HS-27A (cell line): ENCODE measurements at places on chromosomes 4 and X.

- DNase-seq = no peak
These were observed 91.7 kb downstream of the SMIM20 start for GRCh38 chr4:26005764-26006163.

DNA sequence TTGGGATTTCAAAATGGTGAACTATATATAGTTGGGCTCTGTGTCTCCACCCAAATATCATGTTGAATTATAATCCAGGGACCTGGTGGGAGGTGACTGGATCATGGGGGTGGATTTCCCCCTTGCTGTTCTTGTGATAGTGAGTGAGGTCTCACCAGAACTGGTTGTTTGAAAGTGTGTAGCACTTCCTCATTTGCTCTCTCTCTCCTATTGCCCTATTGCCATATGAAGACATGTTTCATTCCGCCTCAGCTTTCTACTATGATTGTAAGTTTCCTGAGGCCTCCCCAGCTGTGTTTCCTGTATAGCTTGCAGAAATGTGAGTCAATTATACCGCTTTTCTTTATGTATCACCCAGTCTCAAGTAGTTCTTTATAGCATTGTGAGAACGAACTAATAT lies 545.6 kb downstream of the TRAM1L1 start:
- DNase-seq = no peak

- no peak for DNase-seq
These were observed 42.6 kb downstream of the DDIT4L start for GRCh38 chr4:100147684-100148083.

DNA sequence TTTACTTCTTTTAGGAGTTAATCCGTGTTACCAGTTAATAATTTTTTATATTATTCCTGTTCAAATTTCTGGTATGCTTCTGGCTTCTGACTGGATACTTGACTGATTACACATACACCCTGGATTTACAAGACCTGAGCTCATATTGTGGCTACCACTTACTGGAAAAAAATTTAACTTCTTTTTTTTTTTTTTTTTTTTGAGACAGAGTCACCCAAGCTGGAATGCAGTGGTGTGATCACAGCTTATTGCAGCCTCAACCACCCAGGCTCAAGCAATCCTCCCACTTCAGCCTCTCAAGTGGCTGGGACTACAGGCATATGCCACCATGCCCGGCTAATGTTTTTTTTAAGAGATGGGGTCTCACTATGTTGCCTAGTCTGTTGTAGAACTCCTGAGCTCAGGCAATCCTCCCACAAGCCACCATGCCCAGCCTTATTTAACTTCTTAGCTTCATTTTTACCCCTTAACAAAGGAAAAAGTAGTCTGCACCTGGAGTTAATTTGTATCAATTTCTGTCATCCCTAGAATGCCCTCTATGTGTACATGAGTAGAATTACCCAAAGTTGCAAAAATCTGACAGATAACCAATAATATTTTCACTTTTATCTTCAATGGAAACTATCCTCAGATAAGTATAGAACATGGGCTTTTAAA lies 50.3 kb downstream of the TMEM165 start:
- peak; percentile 76 for DNase-seq

DNA sequence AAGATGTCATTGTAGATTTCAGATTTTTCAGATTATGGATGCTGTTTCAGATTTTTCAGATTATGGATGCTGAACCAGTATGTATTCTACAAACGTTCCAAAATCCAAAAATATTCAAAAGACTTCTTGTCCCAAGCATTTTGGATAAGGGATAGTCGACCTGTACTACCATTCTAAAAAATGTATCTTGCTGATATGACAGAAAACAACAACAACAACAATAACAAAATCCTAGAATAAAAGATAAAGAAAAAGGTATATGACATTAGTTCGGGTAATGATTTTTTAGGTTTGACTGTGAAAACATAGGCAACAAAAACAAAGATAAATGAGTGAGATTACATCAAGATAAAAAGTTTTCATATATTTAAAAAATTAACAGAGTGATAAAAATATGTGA lies 122.1 kb downstream of the GABRA2 start:
- DNase-seq = no peak

DNA sequence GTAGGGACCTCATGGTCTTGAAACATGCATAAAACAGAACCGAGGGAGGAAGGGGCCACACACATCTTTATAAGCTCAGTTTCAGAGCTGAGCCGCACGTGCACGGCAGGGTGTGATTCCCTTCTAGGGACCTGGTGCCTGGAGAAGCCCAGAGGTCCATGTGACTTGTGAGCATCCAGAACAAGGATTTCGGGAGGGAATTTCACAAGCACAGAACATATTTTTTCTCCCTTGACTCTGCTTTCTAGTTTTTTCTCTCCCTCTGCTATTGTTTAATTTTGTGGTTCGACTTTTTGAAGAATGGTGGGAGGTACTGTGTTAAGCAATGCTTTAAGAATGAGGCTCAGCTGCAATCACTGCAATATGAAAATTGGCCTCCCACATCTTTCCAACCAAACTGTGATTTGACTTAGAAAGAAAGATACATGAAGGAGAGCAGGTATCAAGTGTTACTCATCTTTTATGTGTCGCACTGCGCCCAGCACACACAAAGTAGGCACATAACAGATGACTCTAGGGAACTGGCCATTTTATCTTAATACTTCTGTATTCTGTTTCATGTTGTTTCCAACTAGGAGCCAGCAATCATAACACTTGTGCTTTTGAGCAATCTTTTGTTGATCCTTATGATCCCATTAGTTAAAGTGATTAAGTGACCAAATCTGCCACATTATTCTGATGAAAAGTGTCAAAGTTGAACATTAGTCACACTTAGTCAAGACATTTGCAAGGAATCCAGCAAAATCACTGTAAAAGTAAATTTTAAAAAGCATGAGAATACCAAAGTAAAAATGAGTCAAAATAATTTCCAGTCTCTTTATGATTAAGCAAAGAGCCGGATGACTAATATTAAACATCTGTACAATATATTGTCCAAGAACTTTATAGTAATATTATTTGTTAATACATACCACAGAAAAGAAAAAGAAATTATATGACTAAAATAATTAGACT lies 86.4 kb downstream of the SHISA3 start:
- DNase-seq = no peak

DNA sequence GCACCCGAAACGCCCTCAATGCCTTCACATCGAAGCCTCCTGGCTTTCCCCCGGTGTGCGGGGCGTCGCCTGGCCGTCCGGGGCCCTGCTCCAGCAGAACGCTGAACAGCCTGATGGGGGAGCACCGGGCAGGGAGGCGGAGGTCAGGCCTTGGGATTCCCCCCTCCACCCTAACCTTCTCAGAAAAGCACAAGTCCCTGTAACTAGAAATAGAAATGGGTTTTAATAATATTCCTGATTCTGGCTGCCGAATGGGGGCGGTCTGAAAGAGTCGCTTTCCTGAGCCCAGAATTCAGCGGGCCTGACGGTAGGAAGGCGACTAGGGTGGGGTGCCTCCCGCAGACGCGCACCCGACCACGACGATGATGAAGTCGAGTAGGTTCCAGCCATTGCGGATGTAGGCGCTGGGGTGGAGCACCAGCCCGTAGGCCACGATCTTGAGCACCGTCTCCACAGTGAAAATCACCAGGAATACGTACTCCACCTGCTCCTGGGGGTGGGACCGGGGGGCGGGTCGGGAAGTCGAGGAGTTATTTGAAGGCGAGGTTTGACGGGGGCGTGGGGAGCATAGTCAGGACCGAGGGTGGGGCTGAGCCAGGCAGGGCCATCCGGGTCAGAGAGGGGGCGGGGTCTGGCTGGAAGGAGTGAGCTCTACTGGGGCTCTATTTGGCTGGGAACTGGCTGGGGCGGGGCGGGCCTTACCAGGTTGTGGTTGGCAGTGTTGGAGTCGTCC lies 2.5 kb downstream of the CACNA1F start:
- no peak for DNase-seq

DNA sequence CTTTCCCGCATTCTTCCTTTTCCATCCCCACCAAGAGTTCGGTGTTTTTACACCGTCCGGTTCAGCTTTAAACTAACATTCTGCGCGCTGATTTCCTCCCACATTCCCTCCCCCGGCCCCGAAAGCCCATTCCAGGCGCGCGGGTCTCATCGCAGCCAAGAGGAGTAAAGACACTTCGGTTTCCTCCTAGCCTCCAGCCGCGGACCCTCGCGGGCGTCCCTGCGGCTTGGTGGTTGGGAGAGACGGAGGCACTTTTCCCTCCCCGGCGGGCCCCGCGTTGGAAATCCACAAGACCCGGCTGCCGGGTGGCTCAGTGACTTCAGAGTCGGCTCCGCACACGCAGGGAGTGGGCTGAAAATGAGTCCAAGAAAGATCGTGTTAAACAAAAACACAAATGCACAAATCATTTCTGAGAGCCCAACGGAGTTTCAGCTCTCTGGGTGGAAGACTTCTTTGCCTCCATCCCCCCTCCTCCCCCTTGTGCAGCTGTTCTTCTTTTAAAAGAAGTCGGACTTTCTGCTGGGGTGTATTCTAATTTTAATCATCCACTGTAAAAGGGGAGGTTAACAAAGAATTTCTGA lies 2.0 kb upstream of the ARX start:
- DNase-seq = no peak

- DNase-seq = no peak
These were observed 11.9 kb downstream of the SMIM31 start for GRCh38 chr4:164765833-164766232.

- DNase-seq = no peak
These were observed 102.8 kb downstream of the KDM6A start for GRCh38 chrX:44975666-44976263.
